Mesothelial cell of epicardium (in vitro differentiated cells): ENCODE measurements at places on chromosomes 2 and 18. TPM values are rescaled to one million over a fixed set of nuclear protein-coding genes. Genes with fewer than 3 reads are reported as not detected.

GRCh38 chr18:54086046-54086802 lies 138.2 kb downstream of the MBD2 start:
- DNase-seq, result no peak

- DNase-seq, result no peak
Observed at GRCh38 chr2:84077496-84077895, 381.6 kb downstream of the SUCLG1 start.

GRCh38 chr2:229231328-229231868 lies 39.7 kb downstream of the PID1 start:
- no peak for DNase-seq

DNA sequence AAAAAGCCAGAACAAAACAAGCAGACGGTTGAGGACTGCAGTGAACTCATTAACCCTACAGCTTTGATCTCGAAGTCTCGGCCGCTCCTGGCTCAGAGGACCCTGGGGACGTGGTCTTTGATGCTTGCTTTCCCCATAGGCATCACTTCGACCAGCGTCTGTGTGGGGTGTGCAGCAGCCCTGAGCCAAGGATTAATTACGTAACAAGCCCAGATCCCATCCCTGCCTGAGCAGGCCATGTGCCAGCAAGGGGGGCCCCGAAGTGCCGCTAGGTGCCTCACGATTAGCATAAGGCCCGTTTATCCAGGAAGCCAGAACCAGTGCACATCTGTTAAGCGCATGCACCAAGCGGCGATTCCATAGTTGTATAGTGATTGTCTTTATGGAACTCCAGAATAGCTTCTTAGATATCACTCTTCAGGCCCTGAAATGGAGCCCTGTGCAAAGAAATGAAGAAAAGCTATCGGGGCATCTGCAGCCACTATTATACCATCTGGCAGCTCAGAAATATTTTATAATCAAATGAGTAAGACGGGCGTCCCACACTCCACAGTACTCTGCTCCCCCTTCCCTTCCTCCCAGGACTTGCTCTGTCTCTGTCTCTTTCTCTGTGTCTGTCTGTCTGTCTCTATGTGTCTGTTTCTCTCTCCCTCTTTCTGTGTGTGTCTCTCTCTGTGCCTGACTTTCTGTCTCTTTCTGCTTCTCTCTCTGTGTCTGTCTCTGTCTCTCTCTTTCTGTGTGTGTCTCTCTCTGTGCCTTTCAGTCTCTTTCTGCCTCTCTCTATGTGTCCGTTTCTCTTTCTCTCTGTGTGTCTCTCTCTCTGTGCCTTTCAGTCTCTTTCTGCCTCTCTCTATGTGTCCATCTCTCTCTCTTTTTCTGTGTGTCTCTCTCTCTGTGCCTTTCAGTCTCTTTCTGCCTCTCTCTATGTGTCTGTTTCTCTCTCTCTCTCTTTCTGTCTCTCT lies 41.7 kb downstream of the HPCAL1 start:
- no peak for DNase-seq

- no peak for DNase-seq
Observed at GRCh38 chr2:101474731-101475384, at the start of gene RFX8. RFX8 (minus strand) TSS chr2:101475112; CDS start chr2:101466848, 8,264 bp downstream.

DNA sequence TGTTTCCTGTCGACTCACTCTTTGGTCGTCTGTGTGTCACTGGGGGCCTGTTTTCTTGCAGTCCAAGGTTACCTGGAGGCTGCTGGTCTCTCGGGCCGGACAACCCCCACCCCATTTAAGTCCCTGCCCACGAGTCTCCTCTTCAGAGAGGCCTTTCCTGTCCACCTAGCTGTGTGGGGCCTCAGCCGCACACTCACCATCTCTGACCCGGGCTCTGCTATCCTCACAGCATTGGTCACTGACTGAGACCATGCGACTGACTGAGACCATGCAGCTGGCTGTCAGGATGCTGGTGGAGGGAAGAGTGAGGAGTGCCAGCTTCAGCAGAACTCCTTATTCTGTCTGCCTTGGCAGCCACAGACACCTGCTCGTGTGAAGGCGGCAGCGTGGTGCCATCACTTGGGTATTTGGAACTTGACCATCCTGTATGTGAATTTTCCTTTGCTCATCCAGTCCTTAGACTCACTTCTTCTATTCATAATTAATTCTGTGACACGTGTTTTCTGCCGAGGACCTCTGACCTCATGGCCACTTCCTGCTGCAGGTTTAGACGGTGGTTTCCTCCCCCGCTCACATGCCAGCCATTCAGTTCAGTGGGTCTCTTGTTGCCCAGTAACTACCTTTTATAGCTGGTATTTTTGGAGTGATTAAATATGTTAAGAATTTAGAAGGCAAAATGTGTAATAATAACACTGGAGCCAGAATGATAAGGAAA lies 47.5 kb upstream of the ASB1 start:
- DNase-seq, result no peak

DNA sequence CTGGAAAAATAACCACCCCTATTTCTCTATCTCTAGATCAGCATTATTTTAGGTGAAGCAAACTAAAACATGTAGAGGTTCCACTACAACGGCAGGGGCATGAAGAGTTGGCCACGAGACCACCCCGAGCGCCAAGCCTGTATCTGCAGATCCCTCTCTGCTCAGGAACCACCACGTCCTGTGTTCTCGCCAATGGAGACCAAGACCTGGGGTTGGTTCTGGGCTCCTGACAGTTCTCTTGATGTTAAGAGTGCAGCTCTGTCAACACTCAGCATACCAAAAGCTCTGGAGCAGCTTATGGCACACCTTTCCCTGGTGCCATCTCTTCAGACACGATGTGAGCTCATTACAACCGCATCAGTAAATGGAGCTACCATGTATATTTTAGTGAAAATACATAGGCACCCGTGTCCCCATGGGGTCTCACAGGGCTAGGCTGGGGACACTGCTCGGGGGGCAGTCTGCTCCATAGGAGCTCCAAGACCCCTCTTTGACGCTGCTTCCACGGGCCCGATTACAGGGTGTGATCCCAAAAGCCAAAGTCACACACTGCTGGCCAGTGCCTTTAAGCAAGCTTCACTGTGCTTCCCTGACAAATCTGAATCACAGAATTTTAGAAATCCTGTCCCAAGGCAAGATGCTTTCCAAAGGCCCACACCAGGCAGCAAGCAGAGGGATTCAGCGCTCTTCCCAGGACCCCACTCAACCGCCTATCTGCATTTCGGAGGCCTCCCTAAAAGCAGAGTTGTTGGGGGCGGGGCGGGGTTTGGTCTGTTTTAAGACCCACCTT lies 72.2 kb downstream of the EMILIN2 start:
- DNase-seq, result no peak

- DNase-seq, result peak; percentile 28
Observed at GRCh38 chr2:200306931-200307723, 634 bp downstream of the SPATS2L start.

GRCh38 chr2:64284751-64285150 lies 140.5 kb upstream of the PELI1 start:
- DNase-seq, result no peak

GRCh38 chr2:101962309-101962708 lies 29.5 kb upstream of the IL1R2 start:
- DNase-seq, result no peak

DNA sequence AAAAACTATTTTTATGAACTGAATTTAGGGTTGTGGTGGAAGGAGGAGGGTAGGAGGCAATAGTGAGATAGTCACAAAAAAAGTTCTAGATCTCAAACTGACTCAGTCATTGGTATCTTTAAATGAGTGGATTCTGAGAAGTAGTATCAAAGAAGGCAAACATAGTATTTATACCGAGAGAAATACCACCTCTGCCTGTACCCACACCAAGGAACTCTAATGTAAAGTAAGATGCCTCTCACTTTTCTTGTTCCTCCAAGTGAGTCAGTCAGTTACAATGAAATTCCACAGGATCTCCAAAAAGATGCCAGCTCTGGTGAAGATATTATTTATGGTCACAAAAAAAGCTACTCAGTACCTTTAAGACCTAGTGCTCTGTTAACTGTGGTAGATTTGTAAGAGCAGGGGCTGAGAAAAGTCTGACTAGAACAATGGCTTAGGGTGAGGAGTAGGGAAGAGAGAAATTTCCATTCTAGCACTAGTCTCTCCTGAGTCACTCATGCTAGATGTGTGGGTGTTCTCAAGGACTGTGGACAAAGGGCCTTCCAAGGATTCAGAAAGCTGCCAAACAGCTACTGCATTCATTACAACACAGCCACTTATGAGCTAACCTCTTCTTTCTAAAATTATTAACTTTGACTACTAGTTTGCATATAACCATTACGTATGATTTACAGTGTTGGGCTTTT lies 36.3 kb downstream of the YWHAQ start:
- DNase-seq, result no peak

- DNase-seq, result no peak
Observed at GRCh38 chr2:16633621-16634430, 31.8 kb downstream of the CYRIA start.

DNA sequence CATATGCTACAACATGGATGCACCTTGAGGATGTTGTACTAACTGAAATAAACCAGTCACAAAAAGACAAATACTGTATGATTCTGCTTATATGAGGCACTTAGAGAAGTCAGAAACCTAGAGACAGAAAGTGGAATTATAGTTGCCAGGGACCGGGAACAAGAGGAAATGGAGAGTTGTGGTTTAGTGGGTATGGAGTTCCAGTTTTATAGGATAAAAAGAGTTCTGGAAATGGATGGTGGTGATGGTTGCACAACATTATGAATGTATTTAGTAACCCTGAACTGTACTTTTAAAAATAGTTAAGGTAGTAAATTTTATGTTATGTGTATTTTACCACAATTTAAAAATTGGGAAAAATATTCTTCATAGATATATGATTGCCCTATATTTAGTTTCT lies 97.7 kb downstream of the DPP4 start:
- no peak for DNase-seq

DNA sequence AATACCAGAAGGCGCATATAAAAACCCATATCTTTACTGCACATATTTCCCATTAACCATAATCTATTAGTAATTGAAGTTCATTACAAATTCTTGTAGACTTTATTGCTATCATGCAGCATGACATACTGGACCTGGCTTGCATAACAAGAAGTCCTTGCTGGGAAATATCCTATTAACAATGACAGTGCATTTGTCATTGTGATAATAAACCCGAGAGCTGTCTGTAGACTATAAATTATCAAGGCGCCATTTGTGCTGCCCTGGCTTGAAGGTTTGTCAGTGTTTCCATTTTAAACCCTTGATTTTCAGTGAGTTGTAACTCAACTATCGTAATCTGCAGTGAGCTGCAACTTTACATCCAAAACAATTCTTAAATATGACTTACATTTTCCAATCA lies 59.0 kb downstream of the HNMT start:
- no peak for DNase-seq

DNA sequence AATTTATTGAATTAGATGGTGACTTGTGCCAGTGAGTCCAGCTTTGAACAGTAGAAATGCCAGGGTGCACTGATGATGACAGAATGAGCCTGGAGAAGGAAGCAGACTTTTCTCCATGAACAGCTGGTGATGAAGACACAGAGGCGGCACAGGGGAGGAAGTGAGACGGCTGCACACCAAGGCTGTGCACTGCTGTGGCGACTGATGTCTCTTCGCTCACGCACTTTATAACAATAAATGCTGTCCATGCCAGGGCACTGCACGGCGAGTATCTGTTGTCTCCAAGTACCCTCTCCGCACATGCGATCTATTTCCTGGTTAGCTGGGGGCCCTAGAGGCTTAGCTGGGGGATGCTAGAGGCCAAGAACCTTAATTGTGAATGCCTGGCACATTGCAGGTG lies 175.2 kb downstream of the TMEM200C start:
- no peak for DNase-seq

DNA sequence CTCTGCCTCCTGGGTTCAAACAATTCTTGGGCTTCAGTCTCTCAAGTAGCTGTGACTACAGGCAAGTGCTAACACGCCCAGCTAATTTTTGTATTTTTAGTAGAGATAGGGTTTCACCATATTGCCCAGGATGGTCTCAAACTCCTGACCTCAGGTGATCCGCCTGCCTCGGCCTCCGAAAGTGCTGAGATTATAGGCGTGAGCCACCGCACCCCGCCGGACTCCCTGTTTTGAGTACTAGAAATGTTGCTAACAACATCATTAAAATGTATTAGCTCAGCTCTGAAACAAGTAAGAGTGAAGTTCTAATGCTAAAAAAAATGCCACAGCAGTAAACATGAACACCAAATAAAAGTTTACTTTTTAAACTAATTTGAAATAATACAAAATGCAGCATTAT lies 937.7 kb downstream of the CPS1 start:
- no peak for DNase-seq

DNA sequence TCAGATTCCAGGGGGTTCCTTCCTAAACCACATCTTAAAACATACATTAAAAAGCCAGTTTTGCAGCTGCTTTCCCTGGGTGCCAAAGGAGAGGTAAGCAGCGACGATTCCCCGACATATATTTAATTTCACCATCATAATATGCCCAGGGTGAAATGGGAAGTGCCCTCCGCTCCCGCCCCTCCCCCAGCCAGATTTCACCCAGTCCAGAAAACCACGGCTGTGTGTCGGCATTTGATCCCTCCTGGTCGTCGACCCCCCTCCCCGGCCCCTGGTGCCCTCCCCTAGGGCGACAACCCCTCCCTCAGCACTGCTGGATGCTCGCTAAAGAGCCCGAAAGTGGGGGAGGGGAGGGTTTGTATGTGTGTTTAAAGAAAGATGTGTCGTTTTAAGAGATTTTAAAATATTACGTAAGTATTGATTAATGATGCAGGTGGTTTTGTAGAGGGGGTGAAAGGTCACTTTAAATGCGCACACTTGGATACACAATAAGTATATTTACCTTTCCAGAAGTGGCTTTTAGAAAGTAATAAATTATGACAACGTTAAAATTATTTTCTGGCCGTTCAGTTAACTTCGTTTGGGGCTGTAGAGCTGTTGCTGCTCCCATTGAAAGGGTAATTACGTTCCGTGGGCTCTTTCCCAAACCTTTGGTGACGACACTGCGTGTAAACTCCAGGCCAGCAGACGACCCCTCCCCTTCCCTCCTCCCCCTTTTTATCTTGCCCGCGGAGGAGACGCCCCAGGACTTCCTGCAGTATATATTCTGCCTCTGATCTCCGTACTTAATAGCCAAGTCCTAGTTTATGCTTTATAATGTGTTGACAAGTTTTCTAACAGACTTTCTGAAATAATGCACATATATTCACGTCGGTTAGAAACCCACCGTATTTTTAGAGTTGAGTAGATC lies 3.4 kb upstream of the BCL11A start:
- no peak for DNase-seq

DNA sequence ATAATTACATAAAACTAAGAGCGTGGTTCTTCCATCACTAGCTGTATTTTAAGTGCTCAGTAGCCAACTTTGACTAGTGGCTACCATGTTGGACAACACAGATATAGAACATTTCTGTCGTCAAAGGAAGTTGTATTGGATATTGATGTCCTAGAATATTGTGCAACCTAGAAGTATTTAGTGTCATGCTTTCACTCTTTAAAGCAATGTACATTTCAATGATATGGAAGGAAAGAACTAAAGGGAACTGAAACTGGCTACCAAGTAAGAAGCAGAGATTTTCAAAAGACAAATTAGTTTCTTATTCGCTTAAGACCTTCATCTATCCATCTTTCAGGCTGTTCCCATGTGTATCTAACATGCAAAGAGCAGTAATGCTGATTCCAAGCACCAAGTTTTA lies 85.4 kb upstream of the EML6 start:
- no peak for DNase-seq

GRCh38 chr18:78454221-78454620 lies 525.4 kb upstream of the SALL3 start:
- no peak for DNase-seq

GRCh38 chr2:47021301-47022009 lies 105.8 kb upstream of the MCFD2 start:
- no peak for DNase-seq

Gene ANKRD30BL
- total RNA-seq, result not detected in 3 replicates

Gene LOXHD1
- total RNA-seq, result 0.07 to 0.14 TPM in 2 of 3 replicates, not detected in the other

Gene POU3F3
- total RNA-seq, result not detected in 3 replicates

Gene VIL1
- total RNA-seq, result 0.29 to 0.64 TPM (median 0.54 TPM) in 3 replicates

Gene ANKRD62
- not detected in 3 replicates for total RNA-seq

Gene CNDP2
- 195 to 198 TPM (median 197 TPM) in 3 replicates for total RNA-seq

Gene EML6
- total RNA-seq, result 0.93 to 2.3 TPM (median 2.1 TPM) in 3 replicates

Gene LHCGR
- total RNA-seq, result 0.13 TPM in 1 of 3 replicates, not detected in the others

Gene POTEC
- total RNA-seq, result not detected in 3 replicates
